ENCODE measurements at places on chromosomes 4 and X.

- DNase-seq: peak; percentile 87
Observed at GRCh38 chrX:153474718-153475117, 4.3 kb upstream of the HAUS7 start.

GRCh38 chr4:73721435-73721834 is 18.9 kb upstream of the CXCL8 start:
- DNase-seq: no peak

GRCh38 chrX:145213504-145213903 is 33.8 kb upstream of the SPANXN1 start:
- DNase-seq: no peak

DNA sequence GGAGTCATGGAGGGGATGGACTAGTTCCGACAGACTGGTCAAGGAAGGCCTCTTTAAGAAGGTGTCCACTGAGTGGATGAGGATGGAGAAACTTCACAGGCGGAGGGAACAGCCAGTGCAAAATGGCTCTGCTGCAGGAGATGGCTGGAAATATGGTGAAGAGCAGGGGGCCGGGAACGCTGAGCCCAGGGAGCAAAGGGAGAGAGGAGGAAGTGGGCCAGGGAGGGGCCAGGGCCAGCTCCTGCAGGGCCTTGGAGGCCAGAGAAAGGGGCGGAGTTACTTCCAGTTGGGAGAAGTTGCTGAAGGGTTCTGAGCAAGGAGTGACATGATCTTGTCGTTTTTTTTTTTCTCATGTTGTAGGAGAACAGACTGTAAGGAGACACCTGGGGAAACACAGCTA is 94.5 kb downstream of the WFS1 start:
- DNase-seq: no peak

- DNase-seq: no peak
Observed at GRCh38 chrX:100413229-100413628, 3.2 kb upstream of the PCDH19 start.
